ENCODE measurements at places on chromosomes 5 and 9. TPM values are rescaled to one million over a fixed set of nuclear protein-coding genes. Genes with fewer than 3 reads are reported as not detected.

NUTM2G gene
- total RNA-seq = not detected

RASGRF2 gene
- 26.4 TPM for total RNA-seq

LSM11 gene
- total RNA-seq = 8.9 TPM

DDX4 gene
- not detected for total RNA-seq

DNA sequence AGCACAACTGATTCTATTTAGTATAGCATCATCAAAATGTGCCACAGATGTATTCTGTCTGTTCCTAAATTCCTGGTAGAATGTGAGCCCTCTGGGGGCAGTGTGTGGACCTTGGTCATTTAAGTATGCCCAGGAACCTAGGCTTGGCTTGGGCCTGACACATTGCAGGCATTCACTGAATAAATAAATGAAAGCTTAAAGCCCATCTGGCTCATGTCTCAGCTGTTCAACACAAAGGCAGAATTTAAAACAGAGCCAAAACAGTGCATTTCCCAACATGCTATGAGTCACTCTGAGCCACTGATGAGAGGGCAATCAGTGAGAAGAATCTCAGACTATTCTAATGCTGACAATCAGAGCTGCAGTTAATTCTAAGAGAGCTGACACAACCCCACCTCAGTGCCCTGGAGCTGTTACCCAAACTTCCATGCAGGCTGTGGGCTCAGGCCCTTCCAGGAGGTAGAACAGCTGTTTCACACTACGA is 8.1 kb downstream of the FAM193B start:
- DNase-seq = peak; percentile 92

DNA sequence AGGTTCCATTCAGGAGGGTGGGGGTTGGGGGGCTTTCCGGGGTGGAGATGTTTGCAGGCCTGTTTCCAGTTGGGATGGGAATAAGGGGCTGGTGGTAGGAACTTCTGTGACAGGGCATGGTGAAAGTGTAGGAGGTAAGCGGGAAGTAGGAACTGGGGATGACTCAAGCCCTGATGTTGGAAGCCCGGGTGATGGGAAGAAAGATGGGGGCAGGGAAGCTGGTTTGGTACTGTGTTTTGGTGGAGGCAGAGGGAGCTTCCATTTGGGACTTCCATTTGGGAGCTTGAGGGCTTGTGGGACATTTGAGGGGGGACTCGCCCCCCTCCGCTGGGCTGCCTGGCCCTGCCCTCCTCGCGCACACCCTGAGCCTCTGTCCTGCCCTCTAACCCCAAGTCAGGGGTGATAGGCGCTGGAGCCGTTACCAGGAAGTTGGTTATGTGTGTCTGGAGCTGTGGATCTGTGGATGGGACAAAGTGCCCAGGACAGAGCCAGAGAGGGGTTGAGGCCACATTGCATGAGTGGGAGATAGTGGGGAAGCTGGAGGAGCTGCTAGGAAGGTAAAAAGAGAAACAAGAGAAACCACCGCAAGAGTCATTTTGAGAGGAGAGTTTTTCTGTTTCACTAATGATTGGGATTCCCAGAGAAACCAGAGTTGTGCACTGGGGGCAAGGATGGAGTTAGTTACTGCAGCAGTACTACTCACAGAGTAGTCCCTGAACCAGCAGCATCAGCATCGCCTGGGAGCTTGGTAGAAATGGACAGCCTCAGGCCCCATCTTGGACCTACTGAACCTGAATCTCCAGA is 6.6 kb downstream of the RGS14 start:
- DNase-seq = no peak

GRCh38 chr9:116219686-116220085 is 66.1 kb downstream of the PAPPA start:
- no peak for DNase-seq

DNA sequence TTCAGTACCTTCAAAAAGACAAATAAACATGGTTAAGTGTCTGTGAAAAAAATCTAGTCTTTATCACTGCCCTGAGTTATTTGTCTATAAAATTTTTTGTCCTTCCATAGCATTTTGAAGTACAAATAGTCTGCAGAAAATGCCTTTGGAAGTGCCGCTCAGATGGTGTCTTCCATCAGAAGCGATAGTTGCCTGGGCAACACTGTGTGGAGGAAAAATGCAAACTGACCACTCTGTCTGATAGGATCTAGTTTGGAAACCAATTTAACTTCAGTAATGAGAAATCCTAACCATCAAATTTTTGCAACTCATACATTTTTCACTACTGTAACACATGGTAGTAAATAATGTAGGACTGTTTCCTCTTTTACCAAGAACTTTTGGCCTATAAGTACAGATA is 449.9 kb downstream of the PRELID2 start:
- no peak for DNase-seq

- DNase-seq = no peak
Observed at GRCh38 chr5:35056686-35057085, 8.9 kb upstream of the AGXT2 start.

DNA sequence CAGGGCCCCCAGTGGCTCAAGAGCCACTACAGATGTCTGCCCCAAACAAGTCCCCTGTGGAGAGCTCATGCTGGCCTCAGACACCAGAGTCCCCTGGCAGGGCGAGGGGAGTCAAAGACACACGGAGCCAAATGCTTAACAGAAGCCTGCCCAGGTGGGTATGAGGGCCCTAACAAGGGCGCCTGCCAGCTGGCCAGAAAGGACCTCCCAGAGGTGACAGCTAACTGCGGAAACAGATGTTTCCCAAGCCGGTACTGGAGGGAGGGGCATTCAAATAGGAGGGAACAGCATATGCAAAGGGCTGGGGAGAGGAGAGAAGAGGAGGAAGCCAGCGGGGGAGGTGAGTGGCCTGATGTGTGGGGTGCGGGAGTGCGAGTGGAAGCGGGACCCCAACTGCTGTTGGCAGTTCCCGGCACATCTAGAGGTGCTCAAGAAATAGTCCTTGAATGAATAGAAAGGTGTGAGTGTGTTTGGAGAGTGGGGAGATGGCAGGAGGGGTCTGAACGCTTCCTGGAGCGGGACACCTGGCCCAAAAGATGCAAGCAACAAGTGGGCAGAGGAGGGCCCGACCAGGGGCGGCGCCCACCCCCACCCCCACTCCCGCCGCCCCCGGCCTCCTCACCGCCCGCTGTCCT is 824 bp downstream of the MXD3 start:
- peak; percentile 85 for DNase-seq

DNA sequence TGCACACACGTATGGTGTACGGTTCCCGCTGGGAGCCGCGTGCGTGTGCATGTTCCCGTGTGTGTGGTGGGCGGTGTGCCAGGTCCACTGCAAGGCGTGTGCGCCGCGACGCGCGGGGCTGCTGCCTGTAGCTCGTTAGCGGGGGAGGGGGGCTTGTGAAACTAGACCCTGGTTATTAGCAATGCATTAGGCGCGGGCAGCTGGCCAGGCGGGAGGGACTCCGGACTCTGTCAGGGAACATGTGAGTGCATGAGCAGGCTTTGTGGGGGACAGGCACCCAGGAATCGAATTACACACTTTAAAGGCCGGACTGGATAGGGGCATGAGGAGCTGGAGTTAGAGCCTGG is 32.2 kb upstream of the ENHO start:
- no peak for DNase-seq

DNA sequence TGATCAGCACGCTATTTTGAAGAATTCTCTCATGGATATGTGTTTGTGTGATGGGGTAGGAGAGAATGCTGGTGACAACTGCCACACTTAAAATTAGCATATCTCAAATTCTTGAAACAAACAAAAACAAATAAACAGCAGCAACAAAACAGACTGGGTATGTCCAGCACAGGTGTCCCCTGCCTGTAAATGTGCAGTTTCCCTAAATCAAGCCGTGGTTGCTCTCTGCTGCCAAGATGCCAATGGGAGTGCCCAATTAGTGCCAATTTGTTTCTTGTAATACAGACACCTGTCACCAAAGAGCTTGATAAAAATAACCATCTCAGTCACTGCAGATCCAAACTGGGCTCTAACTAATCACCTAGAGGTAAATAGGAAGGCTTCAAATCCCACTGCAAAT is 144.2 kb upstream of the SMARCA2 start:
- no peak for DNase-seq

- no peak for DNase-seq
Observed at GRCh38 chr9:28923351-28923750, 1350.1 kb upstream of the C9orf72 start.

GRCh38 chr5:180230017-180230416 is 21.0 kb upstream of the RASGEF1C start:
- DNase-seq = no peak

DNA sequence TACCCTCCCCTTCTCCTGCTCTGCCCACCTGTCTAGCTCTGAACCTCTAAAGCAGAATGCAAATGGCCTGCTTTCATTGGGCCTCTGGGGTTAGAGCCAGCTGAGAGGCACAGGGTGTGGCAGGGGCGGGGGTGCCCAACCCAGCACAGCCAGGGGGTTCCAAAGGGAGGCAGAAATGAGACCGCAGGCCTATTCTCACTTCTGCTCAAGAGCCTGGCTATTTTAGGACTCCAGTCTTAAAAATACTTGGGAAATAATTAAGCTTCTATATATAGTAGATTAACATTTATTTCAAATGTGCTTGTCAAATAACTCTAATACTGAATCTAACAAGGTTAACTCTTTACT is 5.7 kb downstream of the QSOX2 start:
- DNase-seq = no peak

GRCh38 chr5:140073296-140073695 is 30.2 kb upstream of the NRG2 start:
- DNase-seq = peak; percentile 49

Measured in dermis blood vessel endothelial cell (primary cell).